ENCODE measurements at places on chromosomes 11 and 22.

DNA sequence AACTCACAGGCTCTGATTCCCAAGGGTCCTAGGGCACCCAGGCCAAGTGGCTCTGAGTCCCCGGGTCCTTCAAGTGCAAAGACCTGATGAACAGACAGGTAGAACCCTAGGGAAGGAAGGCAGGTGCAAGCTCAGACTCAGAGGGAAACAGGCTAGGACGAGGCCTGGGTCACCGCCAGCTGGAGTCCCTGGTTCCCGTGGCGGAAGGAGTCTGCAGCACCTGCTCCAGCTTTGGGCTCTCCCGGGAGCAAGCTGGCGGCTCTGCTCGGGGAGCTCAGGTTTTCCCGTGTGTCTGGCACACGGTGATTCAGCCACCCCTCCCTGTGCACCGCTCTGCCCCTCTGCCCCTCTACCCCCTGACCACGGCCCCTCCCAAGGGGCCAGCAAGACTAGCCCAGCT is 59.8 kb downstream of the WNT7B start:
- no peak for DNase-seq

- no peak for DNase-seq
These were observed 92.9 kb downstream of the MICAL3 start for GRCh38 chr22:17931400-17931825.

- no peak for DNase-seq
These were observed 1840.1 kb upstream of the RAG2 start for GRCh38 chr11:38438091-38438490.

GRCh38 chr11:75166791-75167190 is 15.9 kb downstream of the SLCO2B1 start:
- no peak for DNase-seq

- DNase-seq = no peak
These were observed 61.5 kb downstream of the SGSM1 start for GRCh38 chr22:24867323-24868022.

DNA sequence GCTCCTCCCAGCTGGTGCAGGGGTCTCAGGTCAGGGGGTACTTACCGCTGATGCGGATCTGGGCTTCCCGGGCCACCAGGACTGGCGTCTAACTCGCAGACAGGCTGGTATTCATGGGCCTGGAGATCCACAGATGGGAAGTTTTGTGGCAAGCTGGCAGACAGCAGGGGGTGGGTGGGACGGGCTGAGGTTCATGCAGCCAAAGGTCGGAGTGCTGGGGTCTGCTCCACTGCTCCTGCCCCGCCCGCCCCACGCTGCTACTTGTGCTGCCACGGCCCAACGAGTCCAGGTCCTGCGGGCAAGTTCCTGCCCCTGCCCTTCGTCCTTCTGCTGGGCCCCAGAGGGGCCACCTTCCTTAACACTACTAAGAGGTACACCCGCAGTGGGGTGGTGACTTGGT is 3.1 kb downstream of the ACY3 start:
- no peak for DNase-seq

GRCh38 chr11:16891964-16892363 is 122.2 kb downstream of the PLEKHA7 start:
- peak; percentile 80 for DNase-seq

DNA sequence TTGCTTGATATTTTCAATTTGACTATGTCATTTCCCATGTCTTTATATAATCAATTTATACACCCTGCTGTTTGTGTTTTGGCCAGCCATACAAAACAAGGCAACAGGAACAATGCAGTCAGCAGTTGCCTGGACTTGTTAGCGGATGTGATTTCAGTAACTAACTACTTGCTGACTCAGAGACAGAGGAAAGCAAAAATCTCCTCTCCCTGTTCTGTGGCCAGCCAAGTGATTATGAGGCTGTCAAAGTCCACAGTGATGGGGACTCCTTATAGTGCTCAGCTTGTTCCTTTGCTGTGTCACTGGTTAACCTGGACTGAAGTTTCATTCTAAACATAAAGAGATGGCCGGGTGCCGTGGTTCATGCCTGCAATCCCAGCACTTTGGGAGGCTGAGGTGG is 32.6 kb upstream of the APLP2 start:
- peak; percentile 80 for DNase-seq

- DNase-seq = no peak
These were observed 9.1 kb downstream of the NRXN2 start for GRCh38 chr11:64713781-64714363.

DNA sequence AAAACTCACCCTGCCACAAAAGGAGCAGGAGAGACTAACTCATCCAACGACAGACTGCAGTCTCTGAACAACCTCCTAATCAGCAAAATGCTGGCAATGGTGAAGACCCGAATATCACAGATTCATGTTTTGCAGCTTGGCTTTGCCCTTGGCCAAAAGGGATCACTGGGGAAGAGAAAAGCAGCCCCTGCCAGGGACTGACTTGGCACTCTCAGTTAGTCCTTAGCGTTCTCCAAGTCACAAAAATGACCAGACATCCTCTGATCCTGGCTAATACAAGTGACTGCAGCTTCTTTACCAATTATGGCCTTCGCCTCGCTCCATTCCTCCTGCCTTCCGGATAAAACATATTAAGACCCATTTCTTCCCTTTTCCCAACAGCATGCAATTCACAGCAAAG is 22.4 kb upstream of the CHST1 start:
- DNase-seq = no peak

GRCh38 chr11:771617-772204 is 5.6 kb downstream of the GATD1 start:
- DNase-seq = no peak

DNA sequence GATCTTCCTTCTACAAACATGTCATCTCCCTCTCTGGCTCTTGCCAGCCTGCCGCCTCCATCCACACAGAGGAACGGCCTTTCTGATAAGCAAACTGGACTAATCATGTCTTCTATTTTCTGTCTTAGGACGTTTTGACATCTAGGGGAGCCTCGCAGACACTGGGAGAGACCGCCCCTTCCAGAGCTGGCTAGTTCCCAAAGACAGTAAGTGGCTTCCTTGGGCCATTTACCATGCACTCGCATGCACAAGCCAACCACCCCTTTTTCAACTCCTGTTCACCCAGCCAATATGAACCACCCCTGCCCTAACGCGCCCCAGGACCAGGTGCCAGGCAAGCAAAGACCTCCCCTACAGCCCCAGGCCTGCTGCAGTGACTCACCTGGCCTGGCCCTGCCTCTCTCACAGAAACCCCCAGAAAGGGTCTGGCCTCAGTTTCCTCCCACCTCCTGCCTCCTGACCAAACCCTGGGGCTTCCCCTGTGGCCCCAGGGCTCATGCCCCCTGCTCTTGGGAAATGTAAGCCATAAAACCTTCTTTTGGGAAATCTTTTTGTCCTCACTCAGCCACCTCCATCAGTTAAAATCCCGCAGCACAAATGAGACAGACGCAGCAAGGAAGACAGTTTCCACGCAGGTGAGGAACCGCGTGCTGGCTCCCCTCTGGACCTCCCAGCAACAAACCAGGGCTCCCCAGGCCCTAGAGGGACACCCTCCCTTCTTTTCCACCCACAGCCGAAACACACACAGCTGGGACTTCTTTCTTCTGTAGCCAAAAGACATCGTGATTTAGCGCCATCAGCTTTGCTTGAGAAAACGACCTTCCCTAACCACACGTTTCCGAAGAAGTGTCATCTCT is 38.5 kb downstream of the SHANK2 start:
- no peak for DNase-seq

- DNase-seq = peak; percentile 27
These were observed 4.0 kb downstream of the PHOX2A start for GRCh38 chr11:72239849-72240460.

DNA sequence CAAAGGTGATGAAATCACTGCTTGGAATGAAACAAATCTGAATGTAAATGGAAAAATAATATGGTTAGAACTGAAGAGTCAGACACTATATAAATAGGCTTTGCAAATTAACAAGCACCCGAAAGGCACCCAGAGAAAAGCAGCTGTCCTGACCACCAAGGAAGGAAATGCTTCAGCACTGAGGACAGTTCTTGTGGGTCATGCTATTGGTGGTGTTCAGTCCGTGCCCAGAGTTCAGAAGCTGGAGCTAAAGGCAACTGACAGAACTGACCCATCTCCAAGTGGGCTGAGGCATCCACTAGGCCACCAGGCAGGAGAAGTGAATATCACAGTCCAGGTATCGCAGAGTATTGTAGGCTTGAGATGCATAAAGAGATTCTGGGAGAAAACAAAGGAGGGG is 208.9 kb downstream of the OPCML start:
- DNase-seq = no peak

- no peak for DNase-seq
These were observed 468.8 kb downstream of the CNTN5 start for GRCh38 chr11:99489581-99489980.

DNA sequence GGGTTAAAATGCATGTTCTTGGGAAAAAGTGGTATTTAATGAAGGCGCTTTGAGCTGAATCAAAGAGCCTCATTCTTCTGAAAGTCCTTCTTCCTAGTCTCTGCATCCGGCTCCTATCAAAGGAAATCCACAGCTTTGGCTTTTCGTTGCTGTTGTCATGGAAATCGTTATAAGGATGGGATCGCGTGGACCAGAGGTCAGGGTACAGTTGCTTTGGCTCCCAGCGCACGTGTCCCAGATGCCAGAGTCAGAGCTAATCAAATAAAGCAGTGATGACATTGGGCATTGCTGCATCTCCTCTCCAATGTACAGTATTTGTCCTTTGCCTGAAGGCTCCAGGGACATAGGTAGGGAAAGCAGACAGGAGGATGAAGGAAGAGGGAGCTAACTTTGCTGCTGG is 181.9 kb downstream of the MYO18B start:
- DNase-seq = no peak

- no peak for DNase-seq
These were observed 2.7 kb downstream of the BRD1 start for GRCh38 chr22:49824936-49825335.

DNA sequence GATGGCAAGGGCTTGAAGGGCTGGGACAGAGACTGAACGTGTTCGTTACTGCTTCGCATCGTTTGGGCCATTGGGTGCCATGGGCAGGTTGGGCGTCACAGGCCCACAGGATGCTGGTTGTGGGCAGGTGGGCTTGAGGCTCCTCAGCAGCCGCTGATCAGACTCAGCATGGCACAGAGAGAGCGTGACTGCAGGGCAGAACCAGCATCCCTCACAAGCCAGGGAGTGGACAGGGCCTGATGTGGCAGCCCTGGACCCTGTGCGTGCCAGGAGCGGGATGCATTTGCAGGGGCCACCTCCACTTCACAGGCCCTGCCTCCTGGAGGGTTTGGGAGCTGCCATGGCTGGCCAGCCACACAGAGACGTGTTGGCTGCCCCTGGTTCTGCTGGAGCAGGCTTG is 1228.3 kb downstream of the BRD1 start:
- DNase-seq = no peak

- DNase-seq = no peak
These were observed at the start of gene PLEKHA7 for GRCh38 chr11:17014321-17014832. TSS of gene PLEKHA7 (minus strand) at chr11:17014414. CDS start at chr11:17014401, 13 bp downstream.

DNA sequence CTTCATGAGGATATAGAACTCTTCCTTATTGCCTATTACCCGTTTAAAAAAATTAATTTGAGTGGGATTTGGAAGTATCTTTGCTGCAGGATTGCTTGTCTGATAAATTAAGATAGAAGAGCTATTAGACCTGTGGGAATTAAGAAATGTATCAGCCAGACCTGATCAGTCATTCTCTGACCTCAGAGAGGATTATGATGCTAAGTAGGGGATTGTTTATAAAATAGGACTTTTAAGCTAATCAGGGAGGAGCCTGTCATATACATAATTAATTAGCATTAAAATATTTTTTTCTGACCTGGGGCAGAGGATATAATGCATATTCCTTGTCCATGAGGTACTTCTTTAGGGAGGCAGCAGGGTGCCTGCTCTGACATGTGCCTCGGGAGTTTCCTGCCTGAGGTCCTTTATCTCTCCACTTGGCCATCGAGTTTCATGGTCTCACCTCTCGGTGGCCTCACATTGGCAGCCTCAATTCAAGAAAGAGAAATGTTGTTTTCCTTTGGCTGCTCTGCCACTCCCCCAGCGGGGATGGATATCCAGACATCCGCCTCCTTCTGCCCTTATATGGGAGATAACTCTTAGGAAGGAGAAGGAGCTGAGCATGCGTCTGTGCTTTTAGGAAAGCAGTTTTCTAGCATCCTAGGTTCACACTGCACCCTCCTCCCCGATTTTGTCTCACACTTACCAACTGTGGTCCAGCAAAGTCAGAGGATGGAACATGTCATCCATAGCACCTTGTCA is 41.1 kb downstream of the DIXDC1 start:
- DNase-seq = peak; percentile 73

DNA sequence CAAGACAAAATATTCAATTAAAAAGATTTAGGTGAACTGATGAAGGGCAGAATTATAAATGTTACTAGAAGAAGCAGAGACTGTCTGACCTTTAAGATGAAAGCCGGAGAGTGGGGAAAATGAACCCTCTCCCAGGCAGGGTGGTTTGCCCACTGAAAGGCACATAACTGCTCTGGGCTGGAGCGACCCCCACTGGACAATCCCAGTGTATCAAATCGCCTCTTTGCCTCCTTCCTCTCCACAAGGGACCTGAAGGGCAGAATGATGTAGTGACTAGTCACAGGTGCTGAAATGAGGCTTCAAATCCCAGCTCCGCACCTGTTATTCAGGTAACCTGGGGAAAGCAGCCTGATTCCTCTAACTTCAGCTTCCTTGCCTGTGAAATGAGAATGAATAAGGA is 69.0 kb downstream of the EFCAB6 start:
- no peak for DNase-seq

GRCh38 chr11:33907421-33907820 is 15.5 kb upstream of the LMO2 start:
- DNase-seq = no peak

GRCh38 chr11:91805293-91805692 is 419.3 kb upstream of the FAT3 start:
- no peak for DNase-seq

- DNase-seq = no peak
These were observed 37.5 kb upstream of the TCF20 start for GRCh38 chr22:42307806-42308563.

- no peak for DNase-seq
These were observed 3.3 kb downstream of the ADORA2A start for GRCh38 chr22:24430431-24431308.

GRCh38 chr11:88480223-88480622 is 142.7 kb upstream of the CTSC start:
- peak; percentile 92 for DNase-seq

- no peak for DNase-seq
These were observed 19.9 kb upstream of the USP47 start for GRCh38 chr11:11821899-11822298.

GRCh38 chr11:122523846-122524805 is 131.4 kb upstream of the UBASH3B start:
- DNase-seq = peak; percentile 23

GRCh38 chr11:67644042-67644441 is 4.5 kb upstream of the TBX10 start:
- DNase-seq = peak; percentile 17
